Kidney epithelial cell (primary cell): ENCODE measurements at places on chromosomes 4 and X.

DNA sequence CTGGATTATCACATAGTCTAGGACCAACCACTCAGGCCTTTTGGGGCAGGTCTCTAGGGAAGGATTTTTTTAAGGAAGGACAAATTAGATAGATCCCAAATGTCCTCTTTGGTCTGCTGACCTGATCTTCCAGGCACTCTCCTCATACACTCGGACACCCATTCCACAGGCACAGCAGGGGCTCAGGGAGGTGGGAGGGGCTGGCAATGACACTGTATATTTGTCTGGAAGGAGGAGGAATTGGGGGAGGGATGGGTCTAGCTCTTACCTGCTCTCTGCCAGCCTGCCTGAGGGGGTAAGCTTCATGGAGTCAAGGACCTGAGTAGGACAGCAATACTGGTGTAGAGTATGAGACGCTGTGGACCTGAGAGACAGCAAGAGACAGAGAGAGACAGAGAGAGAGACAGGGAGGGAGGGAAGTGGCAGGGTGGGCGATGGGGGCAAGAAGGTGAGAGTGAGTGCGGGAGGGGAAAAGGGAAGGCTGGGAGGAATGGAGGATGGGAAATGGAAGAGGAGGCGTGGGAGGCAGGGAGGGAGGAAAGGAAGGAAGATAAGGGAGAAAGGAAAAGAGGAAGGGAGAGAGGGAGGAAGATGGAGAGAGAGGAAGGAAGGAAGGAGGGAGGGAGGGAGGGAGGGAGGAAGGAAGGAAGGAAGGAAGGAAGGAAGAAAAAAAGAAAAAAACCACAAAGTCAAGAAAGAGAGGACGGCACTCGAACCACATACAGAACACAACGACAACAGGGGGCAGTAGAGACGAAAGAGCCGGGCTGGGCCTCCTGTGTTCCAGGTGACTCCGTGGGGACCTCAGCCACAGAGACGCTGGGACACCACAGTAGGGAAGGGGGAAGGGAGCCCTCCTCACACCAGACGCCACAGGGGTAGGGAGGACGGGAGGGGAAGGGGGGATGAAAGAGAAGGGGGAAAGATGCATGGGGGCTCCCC lies 1.8 kb downstream of the IQSEC2 start:
- DNase-seq = no peak

GRCh38 chr4:166625018-166625637 lies 609.2 kb downstream of the SPOCK3 start:
- DNase-seq = no peak

DNA sequence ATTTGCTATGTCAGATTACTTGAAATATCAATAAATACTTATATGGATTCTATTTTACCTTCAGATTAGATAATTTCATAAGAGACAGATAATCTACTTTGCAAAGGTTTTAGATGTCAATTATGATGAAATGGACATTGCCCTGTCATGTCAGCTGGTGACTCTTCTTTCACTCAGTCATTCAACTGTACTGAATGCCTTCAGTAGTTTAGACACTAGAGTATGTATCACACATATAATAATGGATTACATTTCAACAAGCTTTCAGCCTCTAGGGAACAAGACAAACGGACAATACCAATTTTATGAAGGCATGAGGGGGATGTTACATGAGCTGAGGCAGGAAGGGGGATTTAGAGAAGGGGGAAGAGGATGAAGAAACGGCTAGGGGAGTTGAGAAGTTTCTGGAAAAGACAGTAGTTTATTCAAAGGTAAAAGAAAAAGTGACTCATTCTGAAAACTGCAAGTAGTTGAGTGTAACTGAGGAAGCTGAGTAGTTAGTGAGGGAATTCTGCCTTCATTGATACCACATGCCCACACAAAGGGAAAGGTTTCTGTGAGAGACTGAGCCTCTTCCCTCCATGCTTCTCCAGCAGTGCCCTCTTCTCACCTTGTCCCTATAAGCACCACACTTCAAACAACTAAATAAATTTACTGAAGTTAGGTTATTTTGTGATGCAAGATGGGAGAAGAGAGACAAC lies 25.7 kb downstream of the SLC9B2 start:
- no peak for DNase-seq

DNA sequence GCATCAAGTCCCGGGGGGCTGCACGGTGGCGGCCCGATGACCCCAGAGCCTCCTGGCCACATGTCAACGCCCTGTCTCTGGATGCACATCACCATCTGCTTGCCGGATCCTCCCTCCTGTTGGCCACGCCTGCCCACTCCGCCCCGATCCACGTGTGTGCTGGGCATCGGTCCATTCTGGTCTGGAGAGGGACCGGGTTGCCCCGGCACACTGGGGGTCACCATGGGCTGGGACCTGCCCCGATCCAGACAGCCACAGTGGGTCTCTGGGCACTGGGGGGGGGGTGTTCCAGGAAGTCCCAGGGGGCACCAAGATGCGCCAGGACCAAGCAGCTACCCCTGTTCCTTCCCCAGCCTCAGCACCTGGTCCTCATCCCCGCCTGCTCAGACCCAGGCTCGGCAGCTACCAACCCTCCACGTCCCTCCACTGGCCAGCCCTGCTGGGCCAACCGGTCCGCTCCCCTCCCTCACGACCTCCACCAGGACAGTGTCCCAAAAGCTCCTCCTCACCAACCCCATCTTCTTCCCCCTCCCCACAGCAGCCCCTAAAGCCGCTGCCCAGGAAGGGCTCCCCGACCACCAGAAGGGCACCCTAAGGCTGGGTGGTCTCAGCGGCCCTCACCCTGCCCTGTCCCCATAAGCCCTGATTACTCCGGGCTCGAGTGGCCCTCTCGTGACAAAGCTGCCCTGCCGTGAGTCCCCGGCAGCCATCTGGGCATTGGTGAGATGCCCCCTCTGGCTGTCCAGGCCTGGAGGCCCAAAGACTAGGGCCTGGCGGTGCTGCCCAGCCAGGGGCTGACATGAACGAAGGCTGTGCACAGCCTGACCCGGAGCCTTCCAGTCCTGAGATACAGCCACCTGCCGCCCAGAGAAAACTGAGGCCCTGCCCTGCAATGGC lies 4.6 kb downstream of the CTBP1 start:
- DNase-seq = no peak
